ENCODE measurements at places on chromosomes 3 and 15.

- DNase-seq, result no peak
These were observed 97.0 kb downstream of the SAMMSON start for GRCh38 chr3:70096376-70097066.

GRCh38 chr15:77326366-77326765 is 93.5 kb downstream of the PEAK1 start:
- no peak for DNase-seq

DNA sequence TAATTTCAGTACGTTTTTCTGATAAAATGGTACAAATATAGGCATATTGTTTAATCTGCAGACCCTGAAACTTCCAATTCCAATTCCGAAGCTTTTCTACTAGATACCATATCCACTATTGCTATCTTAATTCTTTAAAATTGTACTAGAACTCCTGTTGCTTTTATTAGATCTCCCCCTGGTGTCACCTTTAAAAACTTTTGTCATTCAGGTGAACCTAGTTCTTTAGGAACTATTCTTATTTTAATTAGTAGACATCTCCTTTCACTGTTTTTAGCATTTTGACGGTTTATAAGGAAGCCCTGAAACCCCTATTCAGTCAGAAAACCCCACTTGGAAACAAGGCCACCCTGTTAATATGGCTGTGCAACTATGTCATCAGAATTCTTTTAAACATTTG is 22.3 kb downstream of the C2CD4B start:
- DNase-seq, result no peak

- no peak for DNase-seq
These were observed 115.4 kb downstream of the TCF12 start for GRCh38 chr15:57033715-57034439.

- no peak for DNase-seq
These were observed 12.4 kb upstream of the ZMAT3 start for GRCh38 chr3:179083977-179084376.

DNA sequence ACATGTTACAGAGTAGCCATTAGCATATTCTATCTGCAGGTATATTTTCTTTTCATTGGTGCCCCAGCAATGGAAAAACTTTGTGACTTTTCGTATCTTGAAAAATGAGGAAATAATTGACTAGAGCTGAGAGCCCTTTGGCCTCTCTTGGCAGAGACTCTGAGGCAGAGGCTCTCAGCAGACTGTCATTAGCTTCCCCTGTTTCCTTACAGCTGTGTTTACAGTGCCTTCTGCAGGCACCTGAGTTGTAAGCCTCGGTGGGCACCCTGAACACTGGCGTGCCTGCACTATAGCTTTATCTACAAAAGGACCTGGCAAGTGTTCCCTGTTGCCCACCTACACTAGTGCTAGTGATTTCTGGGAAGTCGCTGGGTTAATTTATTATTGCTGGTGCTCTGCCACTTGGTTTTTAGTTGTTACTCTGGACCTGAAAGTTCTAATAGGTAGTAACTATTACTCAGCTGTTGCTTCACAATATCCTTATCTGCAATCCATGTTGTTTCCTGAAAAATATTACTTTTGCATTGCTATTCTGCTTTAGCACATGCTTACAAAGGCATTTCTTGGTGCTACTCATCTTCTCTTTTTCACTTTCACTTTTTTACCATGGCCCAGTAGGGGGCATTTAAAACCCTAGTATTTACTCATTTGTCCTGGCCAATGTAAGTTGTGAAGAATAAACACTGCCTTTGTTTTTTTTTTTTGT is 7.8 kb upstream of the GPR171 start:
- peak; percentile 12 for DNase-seq

All from GM23248 (cell line).